CD4-positive, alpha-beta T cell treated with Interleukin-6 for 4 hours (primary cell): ENCODE measurements at places on chromosomes 1 and 21.

DNA sequence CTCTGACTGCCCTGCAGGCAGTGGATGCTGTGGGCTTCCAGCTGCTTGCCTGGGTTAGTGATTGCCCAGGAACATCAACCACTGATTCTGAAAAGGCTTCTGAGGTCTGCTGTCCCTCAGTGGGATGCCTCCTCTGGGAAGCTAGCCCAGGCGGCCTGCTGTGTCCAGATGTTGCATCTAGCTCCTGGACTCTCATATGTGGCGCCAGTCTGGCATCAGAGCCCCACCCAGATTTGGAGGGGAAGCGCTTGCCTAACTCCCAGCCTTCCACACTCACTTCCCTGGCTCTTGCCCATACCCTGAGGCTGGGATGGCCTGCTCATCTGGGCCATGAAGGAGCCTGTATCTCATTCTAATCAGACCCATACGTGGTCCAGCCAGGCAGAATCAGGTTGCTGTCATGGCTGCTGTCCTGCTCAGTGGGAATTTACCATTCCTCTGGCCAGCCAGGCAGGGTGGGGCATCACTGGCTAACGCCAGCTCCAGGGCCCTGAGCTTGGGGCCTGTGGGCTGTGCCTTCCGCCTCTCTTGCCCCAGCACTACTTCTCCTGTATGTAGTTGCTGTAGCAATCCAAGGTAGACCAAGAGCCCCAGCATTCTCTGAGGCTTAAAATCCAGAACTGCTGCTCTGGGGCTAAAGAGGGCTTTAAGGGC is 4.1 kb downstream of the CSF1 start:
- DNase-seq = no peak

DNA sequence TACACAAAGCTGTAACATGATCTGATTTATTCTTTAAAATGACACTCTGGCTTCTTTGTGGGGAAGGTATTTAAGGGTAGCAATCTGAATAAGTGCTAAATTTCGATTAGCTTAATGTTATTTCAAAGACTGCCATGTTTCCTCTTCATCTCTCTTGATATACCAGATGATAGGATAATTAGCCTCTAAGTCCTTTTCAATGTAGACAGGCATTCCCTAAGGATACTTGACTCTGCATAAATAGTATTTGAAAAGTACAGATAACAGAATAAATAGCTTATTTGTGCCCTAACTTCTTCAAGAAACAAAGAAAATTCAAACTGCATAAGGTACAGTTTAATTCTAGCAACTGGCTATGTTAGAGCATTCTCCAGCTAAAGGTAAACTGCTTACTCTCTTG is 46.2 kb downstream of the ARHGAP29 start:
- DNase-seq = no peak

- no peak for DNase-seq
Observed at GRCh38 chr1:53851571-53852285, 13.6 kb upstream of the NDC1 start.

DNA sequence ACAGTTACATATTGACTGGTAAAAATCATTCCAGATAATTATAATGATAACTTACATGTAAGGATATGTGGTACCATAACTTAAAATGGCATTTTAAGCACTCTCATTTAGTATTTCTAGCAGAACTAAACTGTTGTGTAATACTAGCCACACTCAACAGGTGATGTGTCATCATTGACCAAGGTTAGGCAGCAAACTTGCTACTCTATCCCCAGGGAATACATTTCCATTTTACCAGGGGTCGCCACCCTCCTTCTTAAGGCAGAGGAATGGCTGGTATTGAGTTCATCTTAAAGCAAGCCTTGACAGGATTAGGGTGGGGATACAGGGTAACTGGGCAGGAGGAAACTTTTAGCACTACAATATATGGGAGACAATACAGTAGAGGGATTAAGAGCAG is 259.8 kb upstream of the CAMK1G start:
- DNase-seq = no peak

DNA sequence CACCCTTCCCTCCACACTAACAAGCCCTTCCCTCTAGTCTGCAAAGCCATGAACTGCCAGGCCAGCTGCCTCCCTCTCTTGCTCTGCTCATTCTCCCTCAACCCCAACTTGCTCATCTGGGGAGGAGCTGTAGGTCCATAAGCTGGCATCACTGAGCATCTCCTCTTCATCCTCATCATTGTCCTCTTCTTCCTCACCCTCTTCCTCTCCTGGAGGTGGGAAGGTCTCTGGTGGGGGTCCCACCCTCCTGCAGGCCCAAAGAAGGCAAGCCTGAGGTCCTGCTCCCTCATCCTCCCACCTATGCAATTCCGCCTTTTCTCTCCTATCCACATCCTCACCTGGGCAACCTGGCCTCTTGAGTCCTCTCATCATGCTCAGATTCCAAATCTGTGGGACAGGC is 2.7 kb downstream of the ZNF692 start:
- DNase-seq = no peak

DNA sequence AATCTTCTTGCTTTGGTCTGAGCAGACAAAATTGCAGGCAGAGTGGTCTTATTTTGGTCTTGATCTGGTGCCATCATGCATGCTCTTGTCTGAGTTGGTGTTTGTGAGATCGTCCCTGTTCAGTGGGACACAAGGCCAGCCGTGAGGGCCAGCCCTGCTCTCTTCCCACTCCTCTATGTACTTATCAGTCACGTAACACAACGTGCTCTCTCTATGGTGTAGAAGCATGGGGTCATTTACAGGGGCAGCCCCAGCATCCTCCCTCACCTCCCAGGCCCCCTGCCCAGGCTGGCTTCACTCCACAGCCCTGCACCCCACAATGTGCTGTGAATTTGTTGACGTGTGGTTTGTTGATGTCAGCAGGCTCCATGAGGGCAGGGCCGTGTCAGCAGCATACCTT is 18.3 kb upstream of the UTS2 start:
- no peak for DNase-seq

GRCh38 chr1:222522105-222522915 is 25.6 kb downstream of the HHIPL2 start:
- DNase-seq = no peak

DNA sequence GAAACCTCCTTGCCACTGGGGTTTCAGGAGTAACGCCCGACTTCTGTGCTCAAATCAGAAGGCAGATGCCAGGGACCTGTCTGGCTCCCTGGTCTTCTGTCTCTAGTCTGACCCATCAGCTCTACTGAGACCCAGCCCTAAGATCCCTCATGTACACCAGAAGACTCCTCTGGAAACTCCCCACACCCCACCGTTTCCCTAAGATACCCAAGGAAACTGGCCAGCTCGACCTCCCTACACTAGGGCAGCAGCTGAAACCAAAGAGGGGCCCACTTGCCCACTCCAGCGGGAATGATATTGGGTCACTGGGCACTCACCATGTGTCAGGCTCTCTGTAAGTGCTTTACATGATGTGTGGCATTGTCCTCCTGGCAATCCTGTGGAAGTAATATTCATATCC is 469 bp upstream of the S100A16 start:
- no peak for DNase-seq

DNA sequence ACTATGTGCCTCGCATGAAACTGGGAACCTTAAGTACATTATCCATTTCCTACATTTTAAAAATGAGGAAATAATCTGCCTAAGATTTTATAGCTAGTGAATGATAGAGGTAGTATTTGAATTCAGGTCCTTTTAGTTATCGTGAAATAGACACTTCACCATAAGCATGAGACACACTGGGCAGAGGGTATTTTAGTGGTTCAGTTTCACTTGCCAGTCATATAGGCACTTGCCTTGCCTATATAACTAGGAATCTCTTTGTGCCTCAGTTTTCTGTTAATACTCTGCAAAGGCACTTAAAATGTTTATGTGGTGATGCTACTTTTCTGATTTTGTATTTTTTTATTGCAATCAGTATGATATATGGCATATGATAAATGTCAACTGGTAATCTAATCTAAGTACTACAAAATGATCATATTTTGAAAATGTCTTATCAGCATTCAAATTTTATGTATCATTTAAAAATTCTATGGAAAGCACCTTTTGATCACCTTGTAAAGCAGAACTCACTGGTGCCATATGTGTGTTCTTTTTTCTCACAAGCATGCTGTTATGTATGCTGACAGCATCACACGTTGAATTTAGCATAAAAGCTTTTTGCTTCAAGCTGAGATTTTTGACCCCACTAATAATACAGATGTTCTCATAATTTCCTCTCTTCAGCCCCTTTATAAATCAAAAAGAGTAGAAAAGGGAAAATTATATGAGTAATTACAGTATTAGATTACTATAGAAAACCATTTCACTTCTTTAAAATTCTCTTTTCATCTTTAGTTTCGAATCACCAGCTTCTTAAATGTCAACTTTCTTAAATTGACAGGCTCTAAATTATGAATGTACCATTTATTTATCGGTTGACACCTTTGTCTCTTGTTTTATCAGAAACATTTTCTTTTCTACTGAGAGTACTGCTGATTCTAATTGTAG is 52.6 kb downstream of the RPS6KC1 start:
- DNase-seq = no peak

- DNase-seq = no peak
Observed at GRCh38 chr1:89790592-89790991, 30.2 kb upstream of the LRRC8D start.

DNA sequence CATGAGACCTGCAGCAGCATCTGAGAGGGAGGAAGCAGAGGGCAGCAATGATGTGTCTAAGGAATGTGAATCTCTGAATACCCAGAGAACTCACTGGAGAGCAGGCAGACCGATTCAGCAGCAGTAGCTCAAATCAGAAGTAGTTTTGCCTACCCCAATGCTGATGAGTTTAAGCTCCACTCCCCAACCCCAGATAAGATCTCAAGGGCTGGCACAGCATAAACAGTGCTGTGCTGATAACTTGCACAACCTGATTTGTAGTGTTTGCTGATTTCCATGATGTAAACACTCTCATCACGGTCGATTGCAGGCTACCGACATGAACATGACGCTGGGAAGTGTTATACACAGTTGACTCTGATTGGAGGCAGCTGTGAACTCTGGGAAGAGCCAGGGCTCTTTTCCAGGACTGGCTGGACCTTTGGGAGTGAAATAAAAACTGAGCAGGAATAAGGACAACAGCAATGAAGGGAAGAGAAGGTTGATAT is 11.2 kb upstream of the HMGCS2 start:
- no peak for DNase-seq

DNA sequence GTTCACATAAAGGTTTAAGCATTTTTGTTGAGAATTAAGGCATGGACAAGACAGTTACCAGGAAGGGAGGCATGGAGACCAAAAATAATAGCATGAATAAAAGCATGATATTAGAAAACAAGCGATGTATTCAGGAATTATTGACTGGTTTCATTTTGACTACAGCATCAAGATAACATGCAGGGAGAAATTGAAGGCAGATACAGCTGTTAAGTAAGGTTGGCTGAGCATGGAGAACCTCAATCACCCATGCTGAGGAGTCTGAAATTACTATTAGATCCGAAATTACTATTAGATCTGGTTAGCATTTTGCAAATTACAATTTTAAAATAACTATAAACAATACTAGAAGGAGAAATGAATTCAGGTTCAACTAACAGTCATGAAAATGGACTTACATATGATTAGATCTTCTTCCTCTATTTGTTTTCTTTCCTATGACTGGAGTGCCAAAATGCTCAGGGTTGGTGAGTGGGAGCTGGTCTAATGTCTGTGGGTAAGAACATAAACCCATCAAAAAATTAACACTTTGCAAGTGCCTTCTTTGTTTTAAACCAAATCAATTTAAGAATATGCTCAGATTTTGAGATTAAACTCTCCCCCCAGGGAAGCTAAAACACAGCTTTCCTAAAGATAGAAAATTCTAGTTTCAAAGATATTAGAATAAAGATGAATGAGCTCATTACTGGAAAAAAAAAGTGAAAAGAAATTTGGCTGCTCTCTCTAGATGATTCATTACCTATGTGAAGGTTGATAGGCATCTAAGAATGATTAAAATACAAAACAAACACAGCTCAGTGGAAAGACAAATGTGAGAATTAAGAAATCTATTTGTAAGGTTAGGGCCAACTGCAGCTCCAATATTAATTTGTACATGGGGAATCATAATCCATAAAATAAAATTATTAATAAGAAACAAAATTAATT is 81.7 kb downstream of the ARID4B start:
- no peak for DNase-seq

DNA sequence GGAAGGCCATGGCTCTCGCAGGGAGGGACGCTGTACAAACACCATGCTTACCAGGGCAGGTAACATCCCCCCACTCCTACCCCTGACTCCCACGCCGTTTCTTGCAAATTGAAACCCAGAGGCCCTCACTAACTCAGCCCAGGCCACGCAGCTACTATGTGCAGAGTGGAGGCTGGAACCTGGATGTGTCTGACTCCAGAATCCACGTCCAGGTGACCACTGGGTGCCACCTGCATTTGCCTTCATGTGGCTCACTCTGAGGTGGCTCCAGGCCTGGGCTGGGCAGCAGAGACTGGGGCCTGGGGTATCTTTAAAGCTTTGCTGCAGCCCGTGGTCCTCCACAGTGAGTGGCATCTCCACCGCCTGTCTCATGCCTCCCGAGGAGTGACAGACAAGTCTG is 29.6 kb upstream of the AJAP1 start:
- no peak for DNase-seq

DNA sequence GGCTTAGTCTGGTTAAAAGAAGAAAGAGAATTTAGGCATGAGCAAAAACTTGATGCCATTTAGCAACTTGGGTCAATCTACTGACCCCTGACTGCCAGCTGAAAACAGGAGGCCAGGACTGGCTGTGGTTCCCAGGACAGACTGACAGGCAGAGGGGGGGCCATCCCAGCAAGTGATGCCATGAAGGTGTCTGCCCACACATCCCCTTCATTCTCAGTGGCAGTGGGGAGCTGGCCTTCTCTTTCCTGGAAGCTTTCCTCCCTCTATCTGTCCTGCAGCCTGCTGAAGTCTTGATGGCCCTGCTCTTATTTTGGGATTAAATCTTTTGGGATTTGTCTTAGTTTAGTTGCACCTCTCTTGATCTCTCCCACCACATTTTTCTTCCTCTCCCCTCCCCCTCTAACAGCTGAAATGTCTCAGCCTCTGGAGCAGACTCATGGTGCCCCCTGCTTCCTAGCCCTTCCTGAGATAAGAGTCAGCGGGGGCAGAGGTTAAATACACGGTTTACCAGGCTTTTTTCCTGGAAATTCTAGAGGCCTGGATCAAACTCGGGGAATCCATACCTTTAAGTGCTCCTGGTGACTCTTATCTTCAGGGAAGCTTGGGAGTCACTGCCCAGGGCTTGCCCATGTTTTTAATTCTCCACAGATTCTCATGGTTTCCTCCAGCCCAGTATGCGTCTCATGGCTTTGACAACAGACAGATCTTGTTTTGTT is 99.5 kb upstream of the TSPAN2 start:
- no peak for DNase-seq

- DNase-seq = no peak
Observed at GRCh38 chr1:94753171-94753972, 66.8 kb upstream of the SLC44A3 start.

DNA sequence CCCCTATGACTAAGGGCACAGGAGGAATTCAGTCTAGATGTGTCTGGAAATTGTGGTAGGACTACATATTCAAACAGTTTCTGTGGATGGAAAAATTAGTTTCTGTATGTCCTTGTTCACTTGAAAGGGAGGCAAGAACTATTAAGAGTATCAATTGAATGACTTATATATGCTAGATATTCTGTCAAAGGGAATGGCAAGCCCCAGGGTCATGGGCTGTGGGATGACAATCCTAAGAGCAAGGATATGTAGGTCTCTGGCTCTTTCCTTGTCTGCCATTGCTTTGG is 383.5 kb upstream of the B3GALT2 start:
- no peak for DNase-seq

- peak; percentile 70 for DNase-seq
Observed at GRCh38 chr1:179002552-179003345, 22.9 kb upstream of the FAM20B start.
